ENCODE measurements at places on chromosomes 6 and 20. TPM values are rescaled to one million over a fixed set of nuclear protein-coding genes. Genes with fewer than 3 reads are reported as not detected.

AFG1L gene
- 14.1 TPM for total RNA-seq

CAPN11 gene
- 0.82 TPM for total RNA-seq

GRCh38 chr6:164417537-164418261 is 891.7 kb downstream of the C6orf118 start:
- DNase-seq, result no peak

- no peak for DNase-seq
These were observed 204.7 kb upstream of the EXOC2 start for GRCh38 chr6:897528-898207.

SLC35B3 gene
- 10.9 TPM for total RNA-seq

PTCHD4 gene
- 14.0 TPM for total RNA-seq

DNA sequence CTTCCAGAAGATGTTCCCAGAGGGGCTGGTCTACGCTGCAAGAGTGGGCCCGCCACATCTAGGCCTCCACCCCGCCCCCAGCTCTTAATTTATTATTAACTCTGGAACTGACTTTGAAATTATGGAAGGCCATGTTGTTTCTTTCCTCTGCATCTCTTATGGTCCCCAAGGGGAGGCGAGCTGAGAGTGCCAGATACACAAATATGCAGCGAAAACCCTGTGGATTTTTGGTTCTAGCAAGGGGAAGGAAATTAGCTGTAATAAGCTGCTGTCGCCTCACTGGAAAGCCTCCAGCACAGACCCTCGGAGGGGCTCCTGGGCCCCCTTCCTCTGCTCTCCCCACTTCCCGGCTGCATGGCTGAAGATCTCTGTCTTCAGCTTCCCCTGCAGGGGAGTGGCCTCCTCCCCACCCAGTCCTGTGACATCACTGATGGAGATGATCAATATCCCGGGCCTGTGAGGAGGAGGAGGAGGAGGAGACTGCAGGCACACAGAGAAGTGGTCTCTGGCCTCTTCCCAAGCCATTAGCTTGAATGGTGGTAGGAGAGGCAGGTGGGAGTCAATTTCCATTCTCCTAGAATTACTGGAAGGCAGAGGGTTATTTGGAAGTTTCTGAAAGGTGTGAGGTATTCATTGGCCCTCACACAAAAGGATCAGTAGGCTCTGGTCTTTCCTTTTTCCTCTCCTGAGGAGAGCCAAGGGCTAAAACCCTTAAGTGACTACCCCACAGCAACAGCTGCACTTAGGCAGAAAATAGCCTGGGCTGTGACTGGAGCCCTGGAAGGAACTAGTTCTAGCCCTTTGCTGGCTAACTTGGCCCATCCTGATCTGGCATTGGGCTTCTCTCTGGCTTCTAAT is 39.7 kb upstream of the CCDC167 start:
- no peak for DNase-seq

GRCh38 chr6:71476872-71477271 is 188.3 kb downstream of the OGFRL1 start:
- DNase-seq, result no peak

IP6K3 gene
- 16.9 TPM for total RNA-seq

TNF gene
- 0.36 TPM for total RNA-seq

DNA sequence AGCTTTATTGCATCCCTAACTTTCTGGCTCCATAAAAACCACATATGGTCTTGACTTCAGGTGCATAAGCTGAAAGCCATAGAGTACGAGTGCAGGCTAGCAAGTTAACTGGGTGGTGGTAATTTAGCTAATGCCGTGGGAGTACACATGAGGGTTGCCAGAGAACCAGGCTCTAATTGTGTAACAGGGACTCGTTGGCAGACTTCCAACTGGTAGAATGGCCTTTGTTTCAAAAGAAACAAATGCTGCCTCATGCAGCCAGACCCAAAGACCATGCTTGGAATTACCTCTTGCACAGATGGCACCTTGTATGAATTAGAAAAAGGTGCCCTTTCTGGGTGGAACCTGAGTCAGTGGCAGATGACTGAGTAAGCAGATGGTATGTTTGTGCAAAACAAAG is 73.2 kb downstream of the LY86 start:
- peak; percentile 44 for DNase-seq

DSTN gene
- 212 TPM for total RNA-seq

DBNDD2 gene
- 350 TPM for total RNA-seq

SLC13A3 gene
- 19.1 TPM for total RNA-seq

- DNase-seq, result no peak
These were observed 5.3 kb downstream of the SS18L1 start for GRCh38 chr20:62148908-62149314.

RSPO3 gene
- 4.7 TPM for total RNA-seq

- no peak for DNase-seq
These were observed 26.1 kb upstream of the UBE2J1 start for GRCh38 chr6:89378628-89379027.

- peak; percentile 60 for DNase-seq
These were observed 38.7 kb downstream of the TRAF3IP2 start for GRCh38 chr6:111566873-111567517.

GRCh38 chr20:53165452-53165851 is 193.3 kb downstream of the TSHZ2 start:
- no peak for DNase-seq

RAB32 gene
- 2.8 TPM for total RNA-seq

DNA sequence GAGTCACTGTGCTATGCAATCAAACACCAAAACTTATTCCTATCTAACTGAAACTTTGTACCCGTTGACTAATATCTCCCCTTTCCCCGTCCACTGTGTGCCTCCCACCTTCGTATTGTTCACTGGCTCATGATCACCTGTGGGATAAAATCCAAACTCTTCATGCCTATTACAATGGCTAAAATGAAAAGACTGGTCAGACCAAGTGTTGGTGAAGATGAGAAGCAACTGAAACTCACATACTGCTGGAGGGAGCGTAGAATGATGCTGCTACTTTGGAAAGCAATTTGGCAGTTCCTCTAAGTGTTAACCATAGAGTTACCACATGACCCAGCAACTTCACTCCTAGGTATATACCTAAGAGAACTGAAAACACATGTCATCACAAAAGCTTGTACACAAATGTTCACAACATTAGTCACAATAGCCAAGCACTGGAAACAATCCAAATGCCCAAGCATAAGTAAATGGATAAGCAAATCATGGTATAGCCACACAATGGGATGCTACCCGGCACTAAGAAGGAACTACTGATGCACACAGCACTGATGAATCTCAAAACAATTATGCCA is 13.1 kb downstream of the RPS10 start:
- DNase-seq, result no peak

DNA sequence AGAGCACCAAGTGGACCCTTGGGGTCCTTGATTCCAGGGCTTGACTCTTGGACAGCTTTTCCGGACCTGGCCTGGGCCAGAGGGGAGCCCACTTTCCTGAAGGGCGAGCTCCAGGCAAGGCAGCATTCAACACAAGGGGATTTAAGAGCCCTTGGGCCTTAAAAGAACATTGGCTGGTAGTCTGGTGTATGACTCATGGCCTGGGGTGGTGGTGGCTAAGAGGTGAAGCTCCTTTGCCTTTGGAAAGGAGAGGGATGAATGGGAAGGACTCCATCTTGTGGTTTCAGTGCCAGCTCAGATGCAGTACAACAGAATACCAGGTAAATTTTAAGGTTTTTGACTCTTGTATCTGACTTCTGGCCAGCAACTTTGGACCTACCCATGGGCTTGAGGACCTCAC is 760.7 kb downstream of the GRIK2 start:
- no peak for DNase-seq

EYS gene
- 0.45 TPM for total RNA-seq

DNA sequence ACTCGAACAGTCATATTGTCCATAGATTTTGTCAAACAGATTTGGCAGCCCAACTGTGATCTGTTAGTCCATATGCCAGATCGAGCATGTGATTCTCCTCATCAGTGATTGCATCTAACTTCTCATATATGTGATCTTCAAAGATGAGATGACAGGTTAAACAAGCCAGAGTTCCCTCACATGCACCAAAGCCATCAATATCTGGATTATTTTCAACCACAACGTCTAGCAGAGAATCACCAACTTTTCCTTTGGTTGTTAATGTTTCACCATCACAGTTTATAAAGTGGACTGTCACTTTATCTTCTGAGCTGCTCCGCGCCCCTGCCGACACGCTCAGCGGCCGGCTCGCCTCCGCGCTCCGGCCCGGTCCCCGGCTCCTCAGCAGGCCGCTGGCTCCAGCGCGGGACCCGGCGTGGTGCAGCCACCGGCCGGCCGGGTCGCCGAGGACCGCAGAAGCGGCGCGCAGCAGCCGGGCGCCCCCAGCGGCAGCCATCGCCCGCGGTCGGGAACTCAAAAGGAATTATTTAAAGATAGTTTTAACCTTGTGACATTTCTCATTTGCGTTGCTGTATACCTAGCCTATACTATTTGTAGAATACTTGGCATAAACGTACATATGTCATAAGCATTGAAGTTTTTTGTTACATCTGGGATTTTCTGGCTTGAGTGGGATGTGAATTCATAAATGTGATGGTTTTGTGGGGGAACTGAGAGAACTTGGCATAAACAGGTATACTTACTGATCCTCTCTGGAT is 40.1 kb upstream of the DYNLRB1 start:
- peak; percentile 20 for DNase-seq

GRCh38 chr6:115319823-115320222 is 740.9 kb downstream of the FRK start:
- no peak for DNase-seq

LHFPL5 gene
- total RNA-seq, result 4.3 TPM

NMBR gene
- not detected for total RNA-seq

DNA sequence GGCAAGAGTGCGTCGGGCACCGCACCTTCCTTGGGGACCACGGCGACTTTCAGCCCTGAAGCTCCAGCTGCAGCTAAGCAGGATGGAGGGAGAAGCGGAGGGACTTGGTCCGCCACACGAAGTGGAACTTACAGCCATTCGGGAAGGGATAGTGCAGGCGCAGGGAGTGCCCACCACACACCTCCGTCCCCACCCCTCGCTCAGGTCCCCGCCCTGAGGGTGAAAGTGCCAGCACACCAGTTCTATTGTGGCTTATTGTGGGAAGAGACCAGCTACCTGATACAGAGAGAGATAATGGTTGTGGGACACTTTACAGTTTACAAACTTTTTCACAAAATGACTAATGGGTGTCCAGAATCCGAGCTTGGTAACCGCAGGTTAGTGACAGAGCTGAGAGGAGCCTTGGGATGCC is 76.1 kb downstream of the IRF4 start:
- DNase-seq, result no peak

SRC gene
- total RNA-seq, result 28.0 TPM

CRISP3 gene
- total RNA-seq, result not detected

DNA sequence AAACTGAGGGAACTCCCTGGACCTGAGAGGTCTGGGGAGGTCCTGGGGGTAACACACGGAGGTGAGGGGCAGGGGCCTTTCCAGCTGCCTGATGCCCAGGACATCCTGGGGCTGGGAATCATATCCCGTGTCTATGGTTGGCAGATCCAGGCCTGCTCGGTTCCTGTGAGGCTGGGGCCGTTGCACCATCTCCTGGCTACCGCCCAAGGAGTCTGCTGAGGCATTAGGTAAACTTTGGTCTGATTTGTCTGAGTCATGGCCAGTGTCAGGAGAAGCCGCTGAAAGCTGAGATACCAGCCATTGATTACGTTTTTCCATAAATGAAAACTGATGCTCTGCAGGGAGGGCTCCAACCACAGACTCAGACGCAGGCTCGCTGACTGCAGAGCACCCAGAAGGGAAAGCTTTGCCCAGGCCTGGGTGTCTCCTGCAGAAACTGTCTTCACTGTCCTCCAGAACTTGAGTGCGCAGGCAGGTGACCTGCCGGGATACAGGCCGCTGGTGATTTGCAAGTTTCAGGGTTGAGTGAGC is 14.2 kb downstream of the TRAF3IP2 start:
- DNase-seq, result no peak

- peak; percentile 95 for DNase-seq
These were observed 32.7 kb upstream of the ID4 start for GRCh38 chr6:19804205-19805128.

- DNase-seq, result peak; percentile 85
These were observed 9.3 kb upstream of the RBM38 start for GRCh38 chr20:57381596-57382503.

FOXQ1 gene
- total RNA-seq, result 1.7 TPM

PROKR2 gene
- 5.0 TPM for total RNA-seq

DNA sequence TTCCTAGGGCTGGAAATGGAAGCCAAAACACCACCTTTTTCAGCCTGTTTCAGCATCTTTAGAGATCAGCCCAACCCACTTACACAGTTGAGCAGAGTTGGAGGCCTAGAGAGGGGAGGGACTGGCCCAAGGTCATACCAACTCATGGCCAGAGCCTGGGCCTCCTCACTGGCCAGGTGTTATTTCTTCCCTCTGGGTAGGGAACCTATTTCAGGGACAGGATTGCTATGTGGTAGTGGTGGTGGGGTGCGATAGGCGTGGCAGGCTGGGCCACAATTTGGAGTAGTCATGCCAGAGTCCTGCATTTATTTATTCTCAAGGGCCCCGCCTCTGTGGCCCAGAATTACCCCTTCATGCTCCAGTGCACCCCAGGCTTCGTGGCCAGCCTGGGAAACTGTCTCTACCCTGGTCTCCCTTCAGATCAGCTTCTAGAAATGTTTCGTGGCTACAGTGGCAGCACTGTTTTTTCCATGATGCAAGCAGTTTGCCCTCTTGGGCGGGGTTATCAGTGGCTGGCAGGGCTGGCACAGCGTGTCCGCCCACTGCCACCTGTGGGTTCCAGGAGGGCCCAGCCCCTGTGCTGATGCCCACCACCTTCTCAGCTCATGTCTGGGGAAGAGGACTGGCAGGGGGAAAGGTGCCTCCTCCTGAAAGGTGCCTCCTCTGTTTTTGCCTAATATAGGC is 6.2 kb downstream of the VEGFA start:
- DNase-seq, result no peak

DNMT3B gene
- 1.1 TPM for total RNA-seq

GRCh38 chr6:38215225-38215624 is 395.7 kb downstream of the ZFAND3 start:
- peak; percentile 15 for DNase-seq

DNA sequence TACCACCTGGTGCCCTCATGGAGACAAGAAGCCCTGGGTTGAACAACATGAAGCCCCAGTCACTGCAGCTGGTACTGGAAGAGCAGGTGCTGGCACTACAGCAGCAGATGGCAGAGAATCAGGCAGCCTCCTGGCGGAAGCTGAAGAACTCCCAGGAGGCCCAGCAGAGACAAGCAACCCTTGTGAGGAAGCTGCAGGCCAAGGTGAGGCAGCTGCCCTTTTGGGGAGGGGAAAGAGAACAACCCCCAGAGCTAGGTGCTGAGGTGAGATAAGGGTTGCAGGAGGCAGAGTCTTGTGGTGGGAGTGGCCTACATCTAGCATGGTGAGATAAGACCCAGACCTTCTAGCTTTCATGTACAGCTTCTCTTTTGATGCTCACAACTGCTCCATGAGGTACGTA is 7.0 kb downstream of the CEP250 start:
- DNase-seq, result no peak

DNA sequence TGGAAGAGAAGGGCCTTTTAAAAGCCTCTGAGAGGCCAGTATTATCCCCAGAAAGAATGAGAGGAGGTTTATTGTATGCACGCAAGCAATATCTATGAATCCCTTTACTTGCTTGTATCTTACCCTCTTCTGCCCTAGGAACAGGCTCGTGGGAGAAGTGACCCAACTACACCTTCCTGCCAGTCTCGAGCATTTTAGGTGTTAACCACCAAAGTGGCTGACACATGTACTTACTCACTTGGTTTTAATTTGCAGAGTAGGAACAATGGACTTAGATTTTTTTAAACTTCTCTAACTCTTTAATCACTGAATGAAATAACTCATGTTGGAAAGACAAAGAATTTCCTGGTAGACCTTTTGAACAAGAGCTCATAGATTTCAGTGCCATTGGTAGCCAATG is 296.9 kb downstream of the PLCB1 start:
- DNase-seq, result no peak
